ELR (cell line): ENCODE measurements at places on chromosomes 11 and 22.

GRCh38 chr22:42299586-42300258 lies 29.3 kb upstream of the TCF20 start:
- no peak for DNase-seq

DNA sequence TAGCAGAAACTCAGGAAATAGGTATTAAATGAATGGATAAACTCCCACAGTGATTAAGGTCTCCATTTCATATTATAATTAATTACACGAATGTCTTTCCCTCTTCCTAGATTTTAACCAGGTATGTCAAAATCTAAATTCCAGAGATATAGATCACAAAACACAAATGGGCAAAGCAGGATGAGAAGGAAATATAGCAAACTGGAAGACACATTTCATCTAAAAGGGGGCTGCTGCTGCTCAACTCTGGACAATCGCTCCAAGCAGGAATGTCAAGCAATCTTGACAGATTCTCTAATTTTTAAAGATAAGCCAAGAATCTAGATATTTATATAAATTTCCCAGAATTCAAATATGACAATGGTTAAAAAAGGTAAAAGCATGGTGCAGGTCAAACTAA lies 554.2 kb upstream of the CCDC90B start:
- DNase-seq, result no peak

DNA sequence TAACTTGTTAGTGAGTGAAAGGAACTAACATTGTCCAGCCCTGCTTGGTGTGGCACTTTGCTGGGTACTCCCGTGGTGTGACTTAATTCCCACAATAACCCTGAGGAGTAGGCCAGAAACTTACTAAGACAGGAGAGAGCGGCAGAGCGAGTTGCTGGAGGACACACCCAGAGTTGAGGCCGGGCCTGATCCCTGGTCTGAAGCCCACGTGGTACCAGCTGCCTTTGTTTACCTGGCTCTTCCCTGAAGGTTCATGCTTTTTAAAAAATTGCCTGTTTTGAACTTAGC lies 594 bp downstream of the MPST start:
- DNase-seq, result peak; percentile 60

- peak; percentile 57 for DNase-seq
Observed at GRCh38 chr22:36977401-36977861, 41.8 kb downstream of the TST start.

DNA sequence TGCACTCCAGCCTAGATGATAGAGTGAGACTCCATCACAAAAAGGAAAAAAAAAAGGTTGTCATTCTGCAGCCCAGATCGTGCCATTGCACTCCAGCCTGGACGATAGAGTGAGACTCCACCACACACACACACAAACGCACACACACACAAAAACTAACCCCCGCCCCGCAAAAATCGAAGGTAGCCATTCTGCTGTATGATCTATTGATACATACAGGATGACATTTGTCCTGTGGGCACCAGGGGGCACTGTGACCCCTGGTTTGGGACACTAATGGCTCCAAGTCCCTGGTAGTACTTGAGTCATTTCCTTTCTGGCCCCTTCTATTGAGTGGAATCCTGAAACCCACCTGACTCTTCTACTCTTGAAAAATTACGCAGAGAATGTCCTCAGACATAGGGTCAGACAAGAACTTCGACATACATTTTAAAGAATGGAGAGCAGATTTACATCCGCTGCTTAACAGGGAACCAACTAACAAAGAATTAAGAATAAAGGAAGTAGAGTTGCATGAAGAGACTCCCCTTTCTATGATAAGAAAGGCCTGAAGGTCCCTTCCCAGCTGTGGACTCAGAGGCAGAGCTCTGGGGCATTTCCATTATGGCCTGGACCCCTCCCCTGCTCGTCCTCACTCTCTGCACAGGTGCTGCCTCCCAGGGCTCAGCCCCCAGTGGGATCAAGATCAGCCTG lies 35.0 kb upstream of the PRAME start:
- DNase-seq, result peak; percentile 46

- DNase-seq, result no peak
Observed at GRCh38 chr11:121231576-121232278, 60.8 kb upstream of the SC5D start.

DNA sequence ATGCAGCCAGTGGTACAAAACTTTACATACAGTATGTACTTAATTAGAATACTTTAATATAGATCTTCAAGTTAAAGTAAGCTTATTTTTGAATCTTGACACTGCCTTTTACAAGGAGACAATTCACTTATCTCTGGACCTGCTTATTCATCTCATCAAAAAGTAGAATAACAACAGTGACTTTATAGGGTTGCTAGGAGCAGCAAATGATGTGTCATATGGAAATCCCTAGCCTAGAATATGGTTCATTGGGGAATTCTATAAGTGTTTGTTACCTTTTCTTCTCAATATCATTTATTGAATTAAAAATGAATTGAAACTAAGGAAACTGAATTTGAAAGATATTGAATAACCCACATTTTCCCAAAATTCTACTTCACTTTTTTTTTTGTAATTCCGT lies 45.0 kb upstream of the FIBIN start:
- DNase-seq, result peak; percentile 30

- DNase-seq, result no peak
Observed at GRCh38 chr11:17741487-17741886, 6.9 kb downstream of the KCNC1 start.

GRCh38 chr11:1219834-1220815 lies 2.7 kb upstream of the MUC5B start:
- DNase-seq, result no peak

- peak; percentile 72 for DNase-seq
Observed at GRCh38 chr11:3807909-3808860, at the start of gene PGAP2. Gene PGAP2 (plus strand): TSS chr11:3808560. CDS start chr11:3811260, 2,700 bp downstream.

- no peak for DNase-seq
Observed at GRCh38 chr22:46567471-46567870, 30.1 kb upstream of the CELSR1 start.

DNA sequence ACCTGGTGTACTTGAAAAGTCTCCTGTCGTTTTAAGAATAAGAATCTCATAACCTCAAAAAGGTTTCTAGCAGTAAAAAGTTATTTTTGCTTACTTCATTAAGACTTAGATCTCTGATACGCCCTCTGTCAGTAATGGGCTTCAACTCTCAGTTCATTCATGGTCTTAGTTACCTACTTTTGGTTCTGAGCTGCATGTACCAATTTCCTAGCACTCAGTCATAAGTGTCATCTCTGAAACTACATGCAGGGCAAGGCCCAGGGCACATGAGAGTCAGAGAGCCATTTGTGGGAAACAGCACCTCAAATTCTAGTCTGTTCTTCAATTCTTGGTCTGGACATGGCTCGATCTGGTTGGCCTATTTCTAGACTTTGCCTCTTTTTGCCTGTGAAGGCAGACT lies 838.4 kb downstream of the FAM181B start:
- no peak for DNase-seq

- no peak for DNase-seq
Observed at GRCh38 chr11:32016111-32016510, 74.8 kb upstream of the RCN1 start.

DNA sequence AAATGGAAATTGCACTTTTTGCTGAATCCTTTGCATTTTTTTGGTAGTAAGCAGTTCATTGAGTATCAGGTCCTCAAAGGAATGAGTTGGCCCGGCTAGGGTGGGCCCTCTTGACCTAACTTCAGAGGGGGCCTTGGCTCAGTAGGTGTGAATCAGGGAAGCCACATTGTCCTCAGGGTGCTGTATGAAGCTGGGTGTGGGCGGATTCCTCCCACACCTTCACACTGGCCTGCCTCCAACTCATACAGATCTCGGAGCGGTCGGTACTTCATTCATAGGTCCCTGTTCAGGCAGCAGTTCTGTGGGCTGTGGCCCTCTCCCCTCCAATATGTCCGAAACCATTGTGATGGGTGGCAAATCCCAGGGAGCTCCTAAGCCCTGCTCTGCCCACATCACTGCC lies 47.4 kb upstream of the OR4B1 start:
- DNase-seq, result no peak

DNA sequence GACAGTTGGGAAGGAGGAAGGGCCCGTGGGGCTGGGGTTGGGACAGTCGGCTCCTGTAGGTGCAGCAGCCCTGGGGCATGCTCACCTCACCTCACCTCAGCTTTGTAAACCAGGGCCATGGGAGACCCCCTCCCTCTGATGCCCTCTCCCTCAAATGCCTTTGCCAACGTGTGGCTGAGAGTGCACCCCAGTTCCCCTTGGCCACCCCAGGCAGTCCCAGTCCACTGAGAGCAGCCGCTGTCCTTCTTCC lies 4.2 kb upstream of the NEAT1 start:
- DNase-seq, result no peak

DNA sequence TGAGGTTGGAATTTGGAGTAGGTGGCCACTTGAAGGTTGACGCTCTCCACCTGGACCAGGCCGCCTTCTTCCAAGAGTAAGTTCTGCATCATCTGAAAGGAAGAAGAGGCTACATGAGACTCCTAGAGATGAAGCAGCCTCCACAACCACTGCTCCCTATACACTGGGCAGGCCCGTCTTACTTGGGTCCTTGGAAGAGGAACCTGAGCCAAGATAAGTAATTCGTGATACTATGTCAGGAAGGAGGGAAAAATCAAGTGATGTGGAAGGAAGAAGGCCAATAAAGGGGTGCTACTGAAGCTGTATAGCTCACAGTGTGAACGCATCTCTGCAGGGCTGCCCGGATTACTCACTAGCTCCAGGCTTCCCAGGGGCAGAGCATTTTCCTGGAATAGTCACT lies 11.1 kb downstream of the UFD1 start:
- DNase-seq, result no peak

DNA sequence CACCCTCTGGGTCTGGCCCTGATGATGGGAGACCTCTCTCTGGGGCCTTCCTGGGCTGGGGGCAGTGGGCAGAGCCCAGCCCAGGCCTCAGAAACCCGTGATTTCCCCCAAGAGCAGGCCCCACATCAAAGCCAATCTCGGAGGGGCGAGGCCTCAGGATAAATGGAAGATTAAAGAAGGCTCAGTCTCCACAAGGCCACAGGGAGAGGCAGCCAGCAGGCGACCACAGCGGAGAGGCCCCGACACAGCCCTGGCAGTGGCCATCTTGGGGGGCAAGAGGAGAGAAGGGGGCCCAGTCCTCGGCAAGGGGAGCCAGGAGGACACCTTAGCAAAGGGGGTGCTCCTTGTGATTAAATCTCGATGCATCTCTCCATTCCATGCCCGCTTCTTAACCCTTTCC lies 12.5 kb upstream of the CREB3L1 start:
- DNase-seq, result no peak
